ENCODE measurements at places on chromosomes 5 and 9.

GRCh38 chr5:135745897-135746500 is 88.5 kb upstream of the SLC25A48 start:
- no peak for DNase-seq

- no peak for DNase-seq
These were observed 312.0 kb downstream of the CDK5RAP2 start for GRCh38 chr9:120267929-120268328.

DNA sequence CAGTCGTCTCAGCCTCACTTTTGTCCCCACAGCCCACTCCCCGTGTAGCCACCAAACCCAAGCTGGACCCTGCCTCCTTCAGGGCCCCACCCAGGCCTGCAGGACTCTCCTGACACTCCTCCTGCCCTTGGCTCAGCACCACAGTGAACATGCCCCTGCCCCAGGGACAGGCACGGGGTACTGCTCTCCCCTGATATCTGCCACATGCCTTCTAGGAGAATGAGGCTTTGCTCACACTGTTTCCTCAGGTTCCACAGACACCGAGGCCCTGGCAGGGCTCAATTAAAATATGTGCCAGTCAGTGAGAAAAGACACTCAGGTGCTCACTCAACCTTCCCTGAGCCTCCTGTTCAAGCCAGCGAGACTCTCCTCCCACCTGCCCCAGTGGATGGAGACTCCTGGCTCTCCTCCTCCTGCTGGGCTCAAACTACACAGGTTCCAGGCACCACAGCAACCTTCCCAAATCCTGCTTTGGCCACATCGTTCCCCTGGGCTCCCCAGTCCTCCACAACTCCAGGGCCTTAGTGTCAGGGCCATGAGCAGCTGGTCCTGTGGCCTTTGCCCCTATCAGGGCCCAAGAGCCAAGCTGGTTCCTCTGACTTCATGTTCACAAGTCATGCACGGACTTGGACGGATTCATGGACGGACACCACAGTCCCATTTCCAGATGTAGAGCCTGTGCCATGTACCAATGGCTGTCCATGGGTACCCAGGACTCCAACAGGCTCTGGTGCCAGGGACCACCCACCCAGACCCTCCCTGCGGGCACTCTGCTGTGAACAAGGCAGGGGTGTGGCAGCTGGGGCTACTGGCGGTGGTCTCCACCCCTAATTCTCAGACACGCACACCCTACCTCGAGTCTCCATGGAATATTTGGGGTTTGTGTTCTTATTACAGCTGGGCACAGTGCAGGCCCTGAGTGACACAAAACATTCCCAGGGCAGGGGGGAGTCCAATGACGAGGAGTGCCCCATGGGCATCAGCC is 36.6 kb downstream of the BICD2 start:
- DNase-seq = no peak

DNA sequence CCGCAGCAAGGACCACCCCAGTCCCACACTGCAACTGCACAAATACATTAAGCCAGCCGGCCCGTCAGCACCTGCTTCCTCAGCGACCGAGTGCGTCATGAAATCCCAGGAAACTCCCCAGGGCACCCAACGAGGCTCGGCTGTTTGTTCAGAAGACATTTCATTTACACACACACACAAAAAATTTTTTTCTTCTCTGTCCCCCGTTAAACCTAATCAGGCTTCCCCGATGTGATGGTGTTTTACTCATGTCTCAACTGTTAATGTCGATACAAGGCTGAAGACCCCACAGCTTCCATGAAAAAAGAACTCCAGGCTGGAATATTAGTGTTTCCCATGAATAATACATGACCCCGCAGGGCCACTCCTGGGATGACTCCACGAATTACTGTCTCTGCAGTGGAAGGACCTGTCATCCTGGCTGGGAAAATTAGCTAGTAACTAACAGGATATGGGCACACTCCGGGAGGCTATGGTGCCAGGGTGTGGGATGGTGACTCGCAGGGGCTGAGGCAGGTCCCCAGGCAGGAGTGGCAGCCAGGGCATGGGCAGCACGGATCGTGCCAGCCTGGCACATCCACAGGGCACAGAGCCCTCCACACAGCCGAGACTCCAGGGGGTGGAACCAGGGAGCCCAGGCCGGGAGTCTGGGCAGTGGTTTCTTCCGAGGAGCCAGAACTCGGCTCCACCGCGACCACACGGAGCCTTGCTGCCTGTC is 102.4 kb downstream of the VAV2 start:
- no peak for DNase-seq

GRCh38 chr9:35790385-35791296 is 750 bp upstream of the NPR2 start:
- DNase-seq = peak; percentile 74

- no peak for DNase-seq
These were observed 21.9 kb downstream of the PRRX2 start for GRCh38 chr9:129687391-129687790.

Data from foreskin melanocyte (primary cell).